ENCODE measurements at places on chromosomes 16 and 17.

DNA sequence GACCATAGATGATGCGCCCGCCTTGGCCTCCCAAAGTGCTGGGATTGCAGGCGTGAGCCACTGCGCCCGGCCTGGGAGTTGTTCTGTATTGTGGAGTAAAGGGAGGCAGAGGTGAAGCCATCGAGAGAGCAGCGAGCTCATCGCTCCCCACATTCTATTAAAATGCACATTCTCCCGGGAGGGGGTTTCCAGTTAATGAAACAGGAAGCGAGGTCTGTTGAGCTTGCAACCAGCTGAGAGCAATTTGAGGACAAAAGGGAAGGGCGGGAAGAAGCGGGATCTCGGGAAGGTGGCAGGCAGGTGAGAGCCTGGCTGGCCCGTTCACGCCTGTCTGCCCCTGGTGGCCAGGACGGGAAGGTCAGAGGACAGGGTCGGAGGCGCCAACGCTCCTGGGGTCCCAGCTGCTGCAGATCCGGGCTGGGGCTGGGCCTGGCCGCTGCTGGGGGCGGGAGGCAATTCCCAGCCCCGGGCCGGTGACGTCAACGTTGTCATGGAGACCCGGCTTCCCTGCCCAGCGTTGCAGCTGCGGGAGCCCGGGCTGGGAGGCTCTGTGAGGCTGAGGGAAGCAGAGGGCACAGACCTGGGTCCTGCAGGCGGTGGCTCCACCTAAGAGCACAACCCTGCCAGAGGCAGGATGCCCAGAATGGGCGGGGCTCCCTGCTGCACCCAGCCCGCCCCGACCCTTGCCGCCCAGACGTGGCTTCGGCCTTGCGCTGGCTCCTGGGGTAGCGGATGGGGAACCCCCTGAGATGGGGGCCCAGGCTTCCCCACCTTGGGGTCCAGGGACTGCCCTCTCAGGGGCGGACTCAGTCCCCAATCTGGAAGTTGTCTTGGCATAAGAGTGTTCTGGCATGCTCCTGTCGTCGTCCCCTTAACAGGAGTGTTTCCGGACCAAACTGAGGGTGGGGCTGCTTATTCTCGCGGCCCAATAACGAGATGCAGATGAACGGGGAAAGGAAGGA, 48.7 kb upstream of the PLCG2 start:
- DNase-seq: peak; percentile 8

- DNase-seq: no peak
Measured at GRCh38 chr17:35171834-35172233, 22.4 kb downstream of the SLC35G3 start.

GRCh38 chr16:13906168-13907089, 13.5 kb upstream of the ERCC4 start:
- DNase-seq: no peak

GRCh38 chr17:28747051-28747691, 3.4 kb downstream of the TRAF4 start:
- DNase-seq: no peak

- DNase-seq: no peak
Measured at GRCh38 chr17:19317359-19318095, 45.0 kb downstream of the B9D1 start.

GRCh38 chr17:37392024-37392590, 14.5 kb downstream of the ACACA start:
- DNase-seq: no peak

GRCh38 chr17:45320349-45320930, 3.6 kb upstream of the MAP3K14 start:
- DNase-seq: no peak

GRCh38 chr16:17301593-17302135, 169.1 kb downstream of the XYLT1 start:
- no peak for DNase-seq

DNA sequence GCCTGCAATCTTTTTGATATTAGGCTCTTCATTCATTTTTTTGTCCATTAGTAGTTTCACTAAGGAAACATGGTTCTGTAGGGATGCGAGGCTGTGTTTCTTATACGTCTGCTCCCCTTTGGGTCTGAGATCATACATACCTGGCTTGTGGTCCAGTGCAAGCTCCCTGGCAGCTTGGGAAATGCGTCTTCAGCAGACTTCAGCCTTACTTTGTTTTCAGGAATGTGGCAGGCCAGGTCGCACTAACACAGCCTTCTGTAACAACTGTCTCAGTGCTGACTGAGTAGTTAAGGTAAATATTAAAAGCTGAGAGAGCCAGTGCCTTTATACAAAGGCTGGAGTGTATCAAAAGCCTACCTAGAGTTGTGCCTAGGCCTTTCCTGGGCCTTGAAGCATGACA, 970.5 kb upstream of the EEF2KMT start:
- DNase-seq: no peak
